Stimulated activated CD8-positive, alpha-beta memory T cell treated with anti-CD3 and anti-CD28 coated beads, Interleukin-15, amount 100 ng/mL, for 48 hours (primary cell): ENCODE measurements at places on chromosomes 12 and 14.

DNA sequence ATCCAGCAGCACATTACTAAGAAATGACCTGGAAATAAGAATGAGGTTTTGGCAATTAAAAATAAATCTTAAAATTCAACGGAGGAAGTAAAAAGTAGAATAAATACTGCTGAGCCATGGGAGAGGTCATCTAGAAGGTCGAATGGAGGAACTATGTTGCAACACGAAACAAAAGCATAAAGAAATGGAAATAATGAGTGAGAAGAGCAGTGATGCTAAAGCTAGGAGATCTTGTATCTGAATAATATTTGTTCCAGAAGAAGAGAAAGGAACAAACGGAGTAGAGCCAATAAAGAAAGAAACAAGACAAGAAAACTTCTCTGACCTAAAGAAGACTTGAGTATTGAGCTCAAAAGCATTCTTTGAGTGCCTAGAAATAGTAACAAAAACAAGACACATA is 6.6 kb upstream of the KRT7 start:
- no peak for DNase-seq

DNA sequence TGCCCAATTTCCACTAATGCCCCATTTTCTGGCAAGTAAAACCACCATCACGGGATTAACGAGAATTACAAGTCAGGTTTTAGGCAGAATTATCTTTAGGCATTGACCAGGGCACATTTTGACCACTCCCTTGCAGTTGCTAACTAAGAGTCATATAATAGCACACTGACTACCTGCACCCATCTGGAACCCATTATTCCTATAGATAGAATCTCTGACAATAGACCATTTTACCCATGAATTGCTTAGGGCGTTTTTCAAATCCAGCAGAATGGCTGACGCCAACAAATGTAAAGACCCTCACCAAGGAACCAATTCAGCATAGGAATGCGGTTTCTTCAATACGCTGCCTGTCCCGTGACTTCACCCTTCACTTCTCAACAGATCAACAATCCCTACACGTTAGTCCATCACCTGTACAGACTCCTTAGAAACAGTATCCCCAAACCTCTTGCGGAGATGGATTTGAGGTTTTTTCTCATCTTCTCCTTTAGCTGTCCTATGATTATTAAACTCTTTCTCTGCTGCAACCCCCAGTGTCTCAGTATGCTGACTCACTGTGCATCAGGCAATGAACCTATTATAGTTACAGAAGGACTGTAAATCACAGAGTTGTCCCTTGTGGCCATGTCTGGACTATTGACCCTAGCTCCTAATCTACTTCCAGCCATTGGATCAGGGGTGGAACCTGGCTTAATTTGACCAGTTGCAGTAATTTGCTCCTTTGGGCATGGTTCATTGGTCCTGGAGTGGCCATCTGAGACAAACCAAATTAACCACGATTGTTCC is 177.3 kb upstream of the PLXNC1 start:
- no peak for DNase-seq

DNA sequence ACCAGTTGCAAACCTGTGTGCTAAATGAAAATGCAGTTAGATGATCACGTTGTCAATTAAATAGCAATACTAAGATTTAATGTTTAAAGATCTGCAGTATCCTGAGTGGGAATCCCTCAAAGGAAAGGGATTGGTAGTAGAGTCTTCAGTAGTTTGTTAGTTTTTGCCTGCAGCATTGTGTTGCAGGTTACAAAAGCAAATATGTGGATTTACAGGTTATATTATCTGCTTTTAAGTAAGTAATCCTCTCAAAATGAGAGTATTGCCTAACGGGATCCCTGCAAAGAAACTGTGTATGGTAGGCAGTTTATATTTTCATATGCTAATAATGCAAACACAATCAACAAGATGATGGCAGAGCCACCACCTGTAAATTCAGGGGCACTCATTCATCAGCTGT is 72.2 kb upstream of the OSBPL8 start:
- no peak for DNase-seq

GRCh38 chr12:25655702-25656101 is 102.6 kb upstream of the LMNTD1 start:
- DNase-seq, result no peak

- DNase-seq, result no peak
These were observed 236.1 kb upstream of the NPAS3 start for GRCh38 chr14:32702562-32702961.

DNA sequence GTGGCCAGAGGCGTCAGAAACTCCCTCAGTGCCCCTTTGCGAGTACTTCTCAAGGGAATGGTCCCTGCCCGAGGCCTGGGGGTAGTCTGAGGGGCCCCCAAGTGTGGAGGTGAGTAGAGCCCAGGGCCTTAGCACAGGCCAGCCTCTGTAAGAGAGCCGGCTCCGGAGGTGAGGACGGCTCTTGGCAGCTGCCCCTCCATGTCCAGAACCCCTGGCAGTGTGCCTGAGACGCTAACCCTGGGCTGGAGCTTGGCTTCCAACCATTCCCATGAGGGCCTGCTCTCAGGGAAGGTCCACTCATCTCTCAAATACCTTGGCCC is 61.7 kb downstream of the PRMT8 start:
- no peak for DNase-seq

DNA sequence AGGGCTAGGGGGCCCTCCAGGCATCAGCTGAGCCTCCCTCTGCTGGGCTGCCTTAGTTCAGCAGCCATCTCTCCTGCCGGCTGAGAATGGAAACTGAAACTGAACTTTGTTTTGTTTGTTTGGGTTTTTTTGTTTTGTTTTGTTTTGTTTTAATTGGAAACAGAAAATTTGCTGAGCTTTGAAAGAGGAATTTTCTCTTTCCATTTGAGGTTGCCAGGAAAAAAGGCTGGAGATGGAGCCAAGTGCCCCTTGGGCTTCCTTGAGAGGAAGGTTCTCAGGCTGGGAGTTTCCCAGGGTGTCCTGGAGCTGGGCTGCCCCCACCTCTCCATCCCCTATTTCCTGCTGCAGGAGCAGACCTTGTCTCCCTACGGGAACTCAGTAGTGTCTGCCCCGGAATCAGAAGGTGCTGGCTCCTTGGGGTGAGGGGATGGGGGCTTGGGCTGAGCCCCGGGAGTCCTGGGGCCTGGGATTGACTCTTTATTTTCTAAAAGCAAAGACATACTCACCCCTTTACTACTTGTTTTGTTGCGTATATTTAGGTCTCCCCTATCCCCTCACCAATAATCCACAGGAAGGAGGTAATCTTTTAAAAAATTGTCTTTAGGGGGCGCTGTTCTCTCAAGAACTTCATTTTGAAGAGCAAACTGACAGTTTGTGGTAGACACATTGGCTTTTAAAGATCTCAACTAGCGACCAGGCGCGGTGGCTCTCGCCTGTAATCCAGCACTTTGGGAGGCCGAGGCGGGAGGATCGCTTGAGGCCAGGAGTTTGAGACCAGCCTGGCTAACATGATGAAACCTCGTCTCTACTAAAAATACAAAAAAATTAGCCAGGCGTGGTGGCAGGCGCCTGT is 21.3 kb upstream of the OASL start:
- peak; percentile 37 for DNase-seq

DNA sequence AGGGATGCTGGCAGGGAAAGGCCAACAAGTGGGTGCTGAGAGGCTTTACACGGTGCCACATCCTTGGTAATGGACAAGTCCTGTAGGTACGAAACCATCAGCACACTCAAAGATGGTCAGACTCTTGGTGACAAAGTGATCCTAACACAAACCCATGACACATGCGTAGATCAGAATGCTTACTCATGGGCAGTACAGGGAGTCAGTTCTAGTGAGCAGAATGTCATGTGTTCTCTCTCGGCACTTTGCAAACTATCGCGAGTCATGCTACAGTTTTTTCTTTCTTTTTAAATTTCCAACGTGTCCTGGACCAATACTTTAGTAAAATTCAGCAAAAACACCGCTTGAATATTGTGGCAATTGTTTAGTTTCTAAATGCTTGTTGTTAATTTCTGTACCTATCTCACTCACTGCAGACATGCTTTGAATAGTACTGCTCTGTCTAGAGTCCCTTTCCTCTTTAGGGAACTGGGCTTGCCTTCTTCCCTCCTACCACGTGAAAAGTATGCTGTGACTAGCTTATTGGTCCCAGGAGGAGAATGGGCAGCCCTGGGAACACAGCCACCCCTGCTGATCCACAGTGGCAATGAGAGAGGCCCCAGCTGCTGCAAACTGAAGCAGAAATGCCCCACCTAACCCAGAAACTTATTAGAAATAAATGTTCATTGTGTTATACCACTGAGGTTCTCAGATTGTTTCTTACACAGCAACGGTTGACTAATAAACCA is 62.4 kb downstream of the UBR7 start:
- DNase-seq, result no peak

GRCh38 chr12:65854629-65855028 is 30.3 kb downstream of the HMGA2 start:
- DNase-seq, result no peak

- peak; percentile 31 for DNase-seq
These were observed at the start of gene DEGS2 for GRCh38 chr14:100159094-100159864. DEGS2 (minus strand) TSS chr14:100159645; CDS start chr14:100159587, 58 bp downstream.

GRCh38 chr14:22549981-22550673 is 38.9 kb downstream of the DAD1 start:
- peak; percentile 75 for DNase-seq

DNA sequence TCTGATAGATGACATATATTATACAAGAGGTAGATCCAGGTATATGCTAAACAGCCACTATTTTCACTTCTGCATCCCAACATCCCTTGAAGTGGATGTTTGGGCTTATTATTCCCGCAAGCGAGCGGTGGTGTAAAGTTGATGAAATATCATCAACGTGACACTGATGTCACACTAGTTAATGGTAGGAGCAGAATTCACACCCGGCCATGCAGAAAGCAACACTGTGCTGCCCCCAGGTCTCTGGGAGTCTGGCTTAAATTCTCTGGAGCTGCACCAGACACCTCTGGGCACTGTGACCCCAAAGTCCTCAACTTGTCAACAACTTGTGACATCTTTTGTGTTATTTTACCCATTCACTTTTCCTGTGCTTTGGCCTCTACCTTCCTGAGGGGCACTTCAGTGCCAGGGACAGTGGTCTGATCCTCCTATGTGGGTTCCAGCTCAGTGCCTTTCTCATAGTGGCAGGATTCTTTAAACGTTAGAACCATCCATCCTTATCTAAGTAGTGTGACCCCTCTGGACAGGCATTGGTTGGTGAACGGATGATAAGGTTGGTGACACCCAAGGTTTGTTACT is 952 bp downstream of the DRAM1 start:
- no peak for DNase-seq

GRCh38 chr14:38039496-38039895 is 168.2 kb upstream of the SSTR1 start:
- no peak for DNase-seq

GRCh38 chr14:92387578-92387977 is 64.6 kb downstream of the SLC24A4 start:
- no peak for DNase-seq

DNA sequence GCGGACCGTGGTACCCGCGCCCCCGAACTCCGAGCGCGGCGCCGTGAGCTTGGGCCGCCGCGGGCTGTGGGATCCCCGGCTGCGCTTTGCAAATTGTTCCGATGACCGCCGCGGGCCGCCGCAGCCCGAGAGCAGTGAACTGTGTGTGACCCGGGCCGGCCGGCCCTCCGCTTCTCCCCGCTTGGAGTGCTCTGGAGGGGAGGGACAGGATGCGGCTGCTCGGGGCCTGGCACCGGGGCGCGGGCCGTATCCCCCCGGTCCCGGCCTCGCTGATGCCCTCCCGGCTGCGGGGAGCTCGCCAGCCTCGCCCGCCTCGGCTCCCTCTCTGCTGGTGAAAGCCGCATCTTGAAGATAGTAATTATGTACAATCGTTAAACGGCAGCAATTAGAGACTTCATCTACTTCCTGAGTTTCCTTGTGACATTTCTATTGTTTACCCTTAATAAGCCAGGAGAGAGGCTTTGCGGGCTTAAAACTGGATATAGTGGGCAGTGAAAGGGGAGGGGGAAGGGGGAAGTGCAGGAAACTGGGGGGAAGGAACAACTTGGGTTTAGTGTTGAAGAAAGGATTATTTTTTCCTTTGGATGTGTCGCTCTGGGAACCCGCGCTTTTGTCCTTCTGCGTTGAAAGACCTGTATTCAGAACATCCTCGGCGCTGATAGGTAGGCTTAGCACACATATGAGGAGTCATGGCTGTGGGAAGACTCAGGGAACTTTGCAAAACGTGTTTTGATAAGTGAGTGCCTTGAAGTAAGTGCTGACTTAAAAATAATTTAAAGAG is 1.2 kb downstream of the PELI2 start:
- no peak for DNase-seq

DNA sequence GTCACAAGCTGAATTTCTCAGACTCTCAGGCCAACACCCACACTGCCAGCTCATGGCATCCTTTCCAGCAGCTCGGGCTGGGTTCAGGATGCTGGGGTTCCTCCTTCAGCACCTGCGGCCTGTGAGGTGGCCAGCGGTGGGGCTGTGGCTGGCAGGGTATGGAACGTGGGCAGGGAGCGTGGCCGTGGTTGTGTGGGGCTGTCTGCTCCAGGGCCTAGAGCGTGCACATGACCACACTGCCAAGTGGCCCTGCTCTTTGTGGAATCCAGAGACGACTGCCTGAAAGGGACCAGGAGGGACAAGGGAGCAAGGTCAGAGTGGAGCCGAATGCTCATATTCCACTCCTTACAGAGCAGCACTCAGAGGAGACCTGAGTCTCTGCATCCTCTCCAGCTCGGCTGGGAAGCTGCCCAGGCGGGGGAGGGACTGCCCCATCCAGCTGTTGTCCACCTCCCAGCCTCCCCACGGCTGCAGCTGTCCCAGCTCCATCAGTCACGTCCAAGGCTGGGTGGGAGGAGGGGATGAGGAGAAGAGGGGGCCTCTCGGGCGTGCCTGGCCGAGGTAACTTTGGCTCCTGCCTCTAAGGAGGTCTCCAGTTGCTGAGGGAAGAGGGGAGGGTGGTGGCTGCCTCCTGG is 71.3 kb downstream of the TSPAN9 start:
- no peak for DNase-seq

- no peak for DNase-seq
These were observed 243.7 kb downstream of the C12orf75 start for GRCh38 chr12:105574056-105574715.

GRCh38 chr12:89796798-89797382 is 88.3 kb upstream of the ATP2B1 start:
- no peak for DNase-seq

DNA sequence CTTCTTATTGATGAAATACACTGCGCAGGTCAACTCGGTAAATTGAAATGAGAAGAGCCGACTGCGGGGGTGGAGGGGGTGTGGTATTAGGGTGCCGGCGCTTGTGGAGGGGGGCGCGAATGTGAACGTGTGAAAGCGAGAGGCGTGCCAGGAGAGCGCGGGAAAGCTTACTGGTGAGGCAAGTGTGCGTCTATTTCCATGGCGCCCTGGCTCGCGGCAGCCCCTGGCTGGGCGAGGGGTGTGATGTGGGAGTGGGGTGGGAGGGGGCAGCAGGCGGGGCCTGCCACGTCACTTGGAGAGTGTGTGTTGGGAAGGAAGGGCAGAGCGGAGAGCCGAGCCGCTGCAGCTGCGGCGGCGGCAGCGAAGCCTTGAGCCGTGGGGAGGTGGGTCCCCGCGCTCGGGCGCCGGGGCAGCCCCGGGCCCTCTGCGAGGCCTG is 88.8 kb downstream of the GALNT8 start:
- no peak for DNase-seq

- DNase-seq, result no peak
These were observed 42.3 kb downstream of the EFCAB11 start for GRCh38 chr14:89912221-89912620.
